Right lung (tissue), 10 donors: ENCODE measurements at places on chromosomes 16 and 17. TPM values are rescaled to one million over a fixed set of nuclear protein-coding genes. Genes with fewer than 3 reads are reported as not detected.

DNA sequence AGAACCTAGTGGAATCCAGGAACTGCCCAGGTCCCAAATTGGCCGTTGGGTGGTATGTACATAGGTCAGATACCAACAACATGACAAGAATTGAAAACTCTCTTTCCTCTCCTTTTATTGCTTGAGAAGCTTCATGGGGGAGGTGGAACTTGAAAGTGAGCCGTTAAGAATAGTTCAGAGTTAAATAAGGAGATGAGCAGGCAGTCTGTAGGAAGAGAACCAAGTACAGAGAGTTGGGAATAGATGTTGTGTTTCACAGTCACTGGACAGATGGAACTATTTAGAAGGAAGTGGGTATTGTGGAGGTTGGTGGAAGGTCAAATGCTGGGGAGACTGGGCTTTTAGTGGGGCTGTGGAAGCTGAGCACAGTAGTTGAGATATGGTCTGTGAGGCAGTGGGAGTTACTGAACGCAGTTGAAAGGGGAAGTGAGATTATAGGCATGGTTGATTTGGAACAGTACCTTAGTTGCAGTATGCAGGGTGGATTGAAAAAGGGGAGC lies 26.4 kb downstream of the ARHGAP44 start:
- no peak for DNase-seq

GRCh38 chr16:4636196-4636595 lies 11.6 kb downstream of the MGRN1 start:
- no peak for DNase-seq

Gene SYNGR3
- 0.67 TPM for polyA plus RNA-seq

GRCh38 chr17:7707446-7707845 lies 2.4 kb downstream of the EFNB3 start:
- no peak for DNase-seq

Gene SLC6A4
- polyA plus RNA-seq: 0.76 TPM

Gene ZNF48
- 9.2 TPM for polyA plus RNA-seq
